ENCODE measurements at places on chromosomes 5 and 9.
A peak's percentile ranks its signal among the peaks of the same experiment; 100 is the strongest.

DNA sequence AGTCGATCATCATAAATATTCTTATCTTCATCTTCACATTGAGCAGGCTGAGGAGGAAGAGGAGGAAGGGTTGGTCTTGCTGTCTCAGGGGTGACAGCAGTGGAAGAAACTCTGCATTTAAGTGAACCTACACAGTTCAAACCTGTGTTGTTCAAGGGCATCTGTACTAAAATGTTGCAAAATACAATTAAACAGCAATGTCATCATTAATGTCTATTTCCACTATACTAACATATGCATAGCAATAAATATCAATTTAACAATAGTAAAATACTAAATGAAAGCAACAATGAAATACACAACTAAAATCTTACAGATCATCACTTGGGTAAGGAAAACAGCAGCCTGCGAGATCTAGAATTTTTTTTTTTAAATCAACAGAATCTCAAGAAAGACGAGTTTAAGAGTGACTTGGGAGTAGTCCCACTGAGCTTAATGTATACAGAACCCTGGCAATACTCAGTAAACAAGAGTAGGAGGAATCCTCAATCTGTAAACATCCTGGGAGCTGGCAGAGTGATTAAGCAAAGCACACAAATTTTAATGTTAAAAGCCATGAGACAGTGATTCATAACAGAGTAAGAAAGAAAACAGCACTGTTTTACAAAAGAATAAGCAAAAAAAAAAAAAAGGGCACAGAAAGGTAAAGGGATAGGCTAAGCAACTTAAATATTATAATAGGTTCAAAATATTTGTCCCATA lies 10.0 kb downstream of the HOMER1 start:
- DNase-seq = no peak

GRCh38 chr9:8254541-8254940 lies 455.0 kb upstream of the DMAC1 start:
- no peak for DNase-seq

DNA sequence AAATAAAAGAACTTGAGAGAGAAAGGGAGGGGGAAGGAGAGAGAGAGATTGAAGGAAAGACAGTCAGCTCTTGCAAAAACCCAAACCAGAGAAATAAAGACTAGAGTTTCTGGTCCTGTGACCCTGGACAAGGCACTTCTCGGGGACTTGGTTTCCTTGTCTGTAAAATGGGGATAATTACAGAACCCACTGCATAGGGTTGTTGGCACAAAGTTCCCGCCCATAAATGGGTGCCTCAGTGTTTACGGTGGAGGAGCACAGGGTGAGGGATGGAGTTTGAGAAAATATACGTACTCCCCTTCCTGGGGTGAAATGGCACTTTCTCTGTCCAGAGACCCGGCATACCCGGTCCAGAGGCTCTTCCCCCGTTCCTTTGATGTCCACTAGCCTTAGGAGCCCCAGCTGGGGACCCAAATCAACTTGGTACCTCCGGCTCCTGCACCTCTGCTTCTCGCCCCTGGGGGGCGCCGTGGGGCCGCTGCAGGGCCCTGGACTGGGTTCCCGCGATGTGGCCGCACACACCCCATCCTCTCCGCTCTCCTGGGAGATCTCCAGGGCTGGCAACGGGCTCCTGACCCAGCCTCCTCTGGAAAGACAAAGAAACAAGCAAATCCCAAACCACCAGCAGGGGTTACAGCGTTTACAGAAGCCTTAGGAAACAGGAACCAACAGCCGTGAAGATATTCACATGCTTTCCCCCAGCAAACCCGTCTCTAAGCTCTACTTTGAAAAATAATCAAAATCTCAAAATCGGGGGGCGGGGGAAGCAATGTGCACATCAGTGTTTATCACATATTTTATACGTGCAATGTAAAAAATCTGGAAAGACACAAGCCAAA lies 26.3 kb downstream of the PTGES start:
- peak; percentile 43 for DNase-seq

- no peak for DNase-seq
These were observed 92.5 kb downstream of the EBF1 start for GRCh38 chr5:159007235-159007634.

DNA sequence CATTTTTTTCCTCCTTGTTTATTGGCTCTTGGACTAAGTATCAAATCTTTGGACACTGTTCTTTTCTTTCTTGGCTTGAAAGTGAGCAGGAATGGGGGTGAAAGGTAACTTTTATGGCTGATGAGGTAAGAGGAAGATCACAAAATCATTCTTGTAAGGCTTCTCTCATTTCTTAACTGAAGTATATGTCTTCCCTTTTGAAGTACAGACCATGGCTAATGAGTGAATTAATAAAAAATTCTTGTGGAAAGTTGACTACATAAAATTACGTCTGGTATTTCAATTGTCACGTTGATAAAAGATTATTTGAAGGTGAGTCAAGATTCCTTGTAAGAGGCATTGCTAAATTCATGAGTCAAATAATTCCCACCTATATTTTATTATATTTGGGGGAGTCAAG lies 25.1 kb downstream of the VCAN start:
- DNase-seq = no peak

DNA sequence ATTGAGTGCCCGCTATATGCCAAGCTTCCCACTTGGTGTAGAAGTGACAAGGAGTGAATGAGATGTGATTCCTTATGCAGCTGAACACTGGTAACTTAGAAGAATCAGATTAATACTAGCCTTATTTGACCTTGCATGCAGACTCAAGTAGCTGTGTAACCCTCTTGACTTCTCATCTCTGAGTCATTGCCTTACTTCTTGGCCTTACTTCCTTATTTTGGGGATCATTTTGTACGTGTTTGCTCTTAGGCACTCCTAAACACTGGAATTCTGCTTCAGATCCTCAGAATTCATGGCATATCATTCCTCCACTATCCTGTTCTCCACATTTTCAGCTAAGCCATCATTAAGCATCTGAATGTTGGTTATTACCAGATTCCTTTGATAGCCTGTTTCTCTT lies 948.9 kb upstream of the ARRDC3 start:
- no peak for DNase-seq

DNA sequence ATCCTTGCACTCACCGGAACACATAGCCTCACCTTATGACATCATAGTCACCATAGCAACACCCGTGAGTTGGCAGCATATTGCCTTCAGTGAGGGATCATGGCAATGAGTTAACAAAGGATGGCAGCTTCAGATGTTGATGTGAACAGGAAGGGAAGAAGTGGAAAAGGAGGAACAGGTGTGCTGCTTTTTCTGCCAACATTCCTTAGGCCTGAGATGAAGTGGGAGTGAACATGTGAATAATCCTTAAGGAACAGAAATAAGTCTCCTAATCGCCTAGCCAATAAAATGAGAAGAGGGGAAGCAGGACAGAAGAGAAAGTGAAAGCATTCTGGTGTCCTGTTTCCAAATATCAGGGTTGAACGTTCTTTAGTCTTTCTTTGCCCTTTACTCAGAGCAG lies 360.0 kb downstream of the BRINP1 start:
- no peak for DNase-seq

- DNase-seq = no peak
These were observed 302.7 kb downstream of the PLK2 start for GRCh38 chr5:58156973-58157701.

DNA sequence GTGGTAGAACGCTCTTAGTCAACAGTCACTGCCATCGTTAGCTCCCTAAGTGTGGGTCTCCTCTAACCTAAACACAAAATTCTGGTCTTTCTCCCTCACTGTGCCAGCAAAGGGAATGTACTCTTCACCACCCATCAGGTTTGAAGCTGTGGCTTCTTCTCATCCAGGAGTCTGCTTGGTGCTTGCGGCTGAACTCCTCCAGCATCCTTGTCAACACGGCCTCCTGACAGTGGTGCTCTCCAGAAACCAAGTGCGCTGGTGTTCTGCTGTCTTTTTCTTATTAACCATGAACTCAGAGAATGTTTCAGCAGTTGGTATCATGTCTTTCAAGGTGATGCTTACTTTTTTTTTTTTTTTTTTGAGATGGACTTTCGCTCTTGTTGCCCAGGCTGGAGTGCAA lies 23.9 kb upstream of the LPCAT1 start:
- DNase-seq = no peak

GRCh38 chr9:90878562-90878961 lies 76.9 kb downstream of the SYK start:
- no peak for DNase-seq
